ENCODE measurements at places on chromosomes 3 and 15.

DNA sequence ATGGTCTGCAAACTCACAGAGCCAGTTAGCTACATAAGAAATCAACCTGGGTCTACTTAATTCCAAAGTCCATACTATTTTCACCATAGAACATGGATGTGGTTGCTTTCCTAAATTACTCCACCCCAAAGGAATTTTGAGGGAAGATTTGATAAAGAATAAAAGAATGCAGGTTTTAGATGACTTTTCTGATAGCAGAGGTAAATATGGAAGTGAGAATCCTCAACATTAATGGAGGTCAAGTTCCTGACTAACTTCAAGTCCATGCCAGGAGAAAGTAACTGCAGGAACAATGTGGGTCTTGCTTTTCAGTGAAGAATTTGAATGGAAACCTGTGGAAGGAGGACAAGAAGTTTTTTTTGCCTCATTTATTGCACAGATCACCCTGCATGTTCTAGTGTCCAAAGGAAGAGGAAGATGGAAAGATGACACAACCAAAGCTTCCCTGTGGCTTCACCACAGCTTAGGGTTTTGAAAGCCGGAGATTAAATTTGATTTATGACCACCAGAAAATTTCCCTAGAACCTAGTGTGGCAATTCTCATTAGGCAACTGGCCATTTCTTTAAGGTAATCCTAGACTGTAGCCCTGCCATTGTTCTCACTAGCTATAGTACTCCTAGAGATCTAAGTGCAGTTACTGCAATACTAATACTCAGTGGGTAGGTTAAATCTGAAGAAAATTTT, 429.7 kb downstream of the RAP2B start:
- no peak for DNase-seq

DNA sequence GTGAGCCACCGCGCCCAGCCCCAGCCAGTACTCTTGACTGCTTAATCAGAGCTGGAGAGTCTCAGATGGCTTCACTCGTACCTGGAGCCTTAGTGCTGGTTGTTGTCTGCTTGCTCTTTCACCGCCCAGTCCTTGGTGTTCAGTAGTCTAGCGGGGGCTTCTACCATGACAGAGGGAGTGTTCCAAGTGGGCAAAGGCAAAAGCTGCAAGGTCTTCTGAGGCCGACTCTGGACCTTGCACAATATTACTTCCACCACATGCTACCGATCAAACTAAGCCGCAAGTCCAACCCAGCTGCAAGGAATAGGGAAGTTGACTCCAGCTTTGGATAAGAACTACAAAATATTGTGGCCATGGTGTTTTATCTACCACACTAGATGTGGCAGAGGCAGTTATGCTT, 6.6 kb downstream of the PARL start:
- no peak for DNase-seq

GRCh38 chr3:58093574-58094195, 85.5 kb downstream of the FLNB start:
- DNase-seq, result no peak

- no peak for DNase-seq
Measured at GRCh38 chr3:5583920-5584319, 396.4 kb downstream of the EDEM1 start.

GRCh38 chr3:16801223-16801622, 83.5 kb upstream of the PLCL2 start:
- no peak for DNase-seq

- DNase-seq, result no peak
Measured at GRCh38 chr3:154148541-154148940, 27.4 kb downstream of the ARHGEF26 start.

GRCh38 chr3:21750831-21751391, at the start of gene ZNF385D:
Gene ZNF385D, minus strand, starts transcription at chr3:21751210. Its CDS starts 294 bp downstream, at chr3:21750916.
- no peak for DNase-seq

GRCh38 chr3:194163697-194164096, 27.7 kb downstream of the HES1 start:
- DNase-seq, result no peak

DNA sequence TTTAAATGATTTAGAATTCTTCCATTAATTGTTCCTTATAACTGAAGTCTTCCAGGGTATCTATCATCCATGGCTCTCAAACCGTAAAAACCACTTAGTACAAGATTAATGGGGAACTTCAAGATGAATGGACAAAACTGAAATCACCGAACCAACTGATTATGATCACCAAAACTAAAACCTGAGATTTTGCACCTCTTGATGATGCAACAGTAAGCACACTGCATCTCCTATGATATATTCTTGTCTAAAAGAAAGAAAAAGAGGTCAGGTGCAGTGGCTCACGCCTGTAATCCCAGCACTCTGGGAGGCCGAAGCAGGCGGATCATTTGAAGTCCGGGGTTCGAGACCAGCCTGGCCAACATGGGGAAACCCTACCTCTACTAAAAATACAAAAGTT, 3.6 kb upstream of the ISY1 start:
- DNase-seq, result no peak

- no peak for DNase-seq
Measured at GRCh38 chr15:77627581-77627980, 5.1 kb downstream of the LINGO1 start.

DNA sequence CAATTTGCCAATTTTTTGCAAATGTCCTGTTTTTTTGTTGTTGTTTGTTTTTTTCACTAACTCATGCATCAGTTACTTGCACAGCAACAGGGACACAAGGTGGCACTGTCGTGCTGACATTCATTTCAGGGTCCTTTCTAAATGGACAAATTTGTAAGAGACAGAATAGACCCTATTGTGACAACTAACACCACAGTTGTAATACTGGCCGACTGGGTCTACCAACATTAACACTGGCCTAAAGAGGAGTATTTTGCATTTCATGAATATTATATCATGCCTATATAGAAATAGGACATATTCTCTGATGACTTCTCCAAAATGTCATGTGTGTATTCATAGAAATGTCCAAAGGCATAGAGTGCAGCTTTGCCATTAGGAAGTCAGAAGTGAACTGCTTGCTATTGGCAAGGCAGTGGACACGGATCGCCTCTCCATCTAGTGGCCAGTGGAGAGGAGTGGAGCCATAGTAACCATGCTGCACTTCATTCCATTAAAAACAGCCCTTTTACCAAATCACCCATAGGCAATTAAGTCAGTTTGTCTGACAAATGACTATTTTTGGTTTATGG, 54.8 kb downstream of the ZBTB20 start:
- DNase-seq, result peak; percentile 62

GRCh38 chr3:9887480-9887879, 2.9 kb upstream of the JAGN1 start:
- no peak for DNase-seq

DNA sequence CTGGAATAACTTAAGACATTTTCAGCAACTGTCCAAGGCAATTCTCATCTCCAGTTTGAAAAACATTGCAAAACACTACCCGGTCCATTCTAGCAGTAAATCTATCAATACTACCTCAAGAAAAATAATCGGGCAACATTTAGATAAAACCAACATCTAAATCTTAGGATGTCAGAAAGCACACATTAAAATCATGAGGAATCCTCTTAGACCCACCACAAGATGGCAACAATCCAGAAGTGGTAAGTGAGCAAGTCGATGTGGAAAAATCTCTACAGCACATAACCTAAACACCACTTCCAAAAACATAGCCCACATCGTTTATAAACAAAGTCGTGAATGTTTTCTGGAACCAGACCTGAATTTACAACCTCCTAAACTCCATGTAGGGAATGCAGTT, 5.7 kb downstream of the PLCH1 start:
- DNase-seq, result no peak

- no peak for DNase-seq
Measured at GRCh38 chr15:34158355-34158754, 51.5 kb downstream of the KATNBL1 start.

GRCh38 chr15:43270113-43270665, 3.5 kb upstream of the TGM5 start:
- no peak for DNase-seq

- DNase-seq, result no peak
Measured at GRCh38 chr3:140442621-140443020, 235.2 kb upstream of the TRIM42 start.

GRCh38 chr3:143595456-143596077, 252.7 kb downstream of the SLC9A9 start:
- no peak for DNase-seq

GRCh38 chr3:780505-780904, 312.3 kb upstream of the CNTN6 start:
- DNase-seq, result no peak

DNA sequence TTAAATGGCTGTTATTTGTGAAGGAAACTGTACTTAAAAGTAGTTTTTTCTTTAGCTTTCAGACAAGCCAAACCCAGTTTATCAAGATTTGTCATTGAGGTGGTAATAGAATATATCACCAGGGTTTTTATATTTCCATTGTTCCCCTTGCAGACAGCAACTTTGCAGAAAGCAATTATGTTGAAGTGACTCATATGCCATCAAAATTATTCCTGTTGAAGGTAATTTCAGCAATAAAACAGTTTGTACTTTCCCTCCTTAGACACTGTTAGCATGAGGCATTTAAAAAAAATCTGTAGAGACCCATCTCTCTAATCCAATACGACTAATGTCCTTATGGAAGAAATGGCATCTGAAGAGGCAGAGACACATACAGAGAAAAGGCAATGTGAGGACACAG, 219.0 kb downstream of the NFKBIZ start:
- DNase-seq, result no peak

DNA sequence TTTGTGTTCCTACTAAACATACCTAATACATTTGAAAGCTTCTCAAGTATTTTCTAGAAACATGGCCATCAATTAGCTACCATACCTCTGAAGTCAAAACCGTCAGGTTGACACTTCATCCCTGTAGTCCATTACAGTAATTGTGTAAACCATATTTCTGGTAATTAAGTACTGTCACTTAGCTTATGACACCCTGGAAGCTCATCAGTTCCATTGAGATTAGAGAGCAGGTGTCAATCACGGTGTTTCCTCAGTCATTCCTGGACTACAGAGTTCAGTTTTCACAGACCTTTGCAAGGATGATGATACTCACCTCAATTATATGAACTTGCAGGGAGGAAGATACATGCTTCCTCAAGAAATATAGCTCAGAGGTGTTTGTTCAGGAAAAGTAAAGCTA, 552.0 kb downstream of the SI start:
- DNase-seq, result no peak

DNA sequence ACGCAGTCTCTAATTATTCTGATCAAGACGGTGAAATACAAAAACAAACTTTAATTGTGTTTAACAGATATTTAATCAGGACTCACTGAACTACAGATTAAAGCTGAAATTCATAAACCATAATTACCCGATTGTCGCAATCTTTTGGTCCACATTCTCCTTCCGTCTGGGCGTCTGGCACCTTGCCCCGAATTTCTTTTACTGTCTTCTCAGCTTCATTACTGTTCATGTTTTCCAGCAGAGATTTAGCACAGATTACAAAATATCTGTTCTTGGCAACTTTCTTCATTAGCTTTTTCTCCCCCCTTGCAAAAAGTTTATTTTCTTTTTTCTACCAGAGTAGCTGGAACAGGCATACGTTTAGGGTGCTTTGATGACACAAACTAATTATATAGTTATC, 271.4 kb downstream of the TIGIT start:
- DNase-seq, result no peak

DNA sequence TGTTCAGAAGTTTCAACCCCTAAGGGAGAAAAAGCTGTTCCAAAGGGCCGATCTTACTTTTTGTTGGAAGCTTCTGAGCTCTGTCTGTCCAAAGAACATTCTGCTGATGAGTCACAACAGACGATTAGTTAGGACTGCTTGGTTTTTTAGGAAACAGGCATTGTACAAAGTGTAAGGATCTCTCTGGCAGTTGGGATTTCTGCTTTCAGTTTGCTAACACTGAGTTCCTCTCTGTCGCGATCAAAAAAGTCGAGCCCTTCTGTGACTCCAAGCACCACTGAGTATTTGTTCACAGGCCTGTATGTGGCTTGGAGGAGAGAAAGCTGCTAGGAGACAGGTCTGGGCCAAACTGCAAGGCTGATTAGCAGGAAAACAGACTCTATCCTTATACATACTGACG, 91.8 kb upstream of the PFN2 start:
- DNase-seq, result no peak

DNA sequence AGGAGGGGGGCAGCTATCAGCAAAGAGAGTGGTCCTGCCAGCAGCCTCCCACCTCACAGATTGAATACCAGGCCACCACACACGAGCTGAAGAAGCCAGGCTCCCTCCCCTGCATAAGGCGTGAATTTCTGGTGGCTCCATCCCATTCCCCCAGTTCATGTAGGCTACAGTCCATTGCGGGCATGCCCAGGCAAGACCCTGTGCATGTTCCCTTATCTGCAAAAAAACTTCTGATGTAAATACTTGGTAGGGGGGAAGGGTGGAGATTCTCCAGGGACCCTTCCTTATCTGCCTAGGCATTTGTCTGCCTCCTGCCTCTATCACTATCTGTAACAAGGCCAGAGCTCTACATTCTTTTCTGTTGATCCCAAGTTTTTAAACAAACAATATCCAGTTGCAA, 27.6 kb upstream of the UBP1 start:
- no peak for DNase-seq

DNA sequence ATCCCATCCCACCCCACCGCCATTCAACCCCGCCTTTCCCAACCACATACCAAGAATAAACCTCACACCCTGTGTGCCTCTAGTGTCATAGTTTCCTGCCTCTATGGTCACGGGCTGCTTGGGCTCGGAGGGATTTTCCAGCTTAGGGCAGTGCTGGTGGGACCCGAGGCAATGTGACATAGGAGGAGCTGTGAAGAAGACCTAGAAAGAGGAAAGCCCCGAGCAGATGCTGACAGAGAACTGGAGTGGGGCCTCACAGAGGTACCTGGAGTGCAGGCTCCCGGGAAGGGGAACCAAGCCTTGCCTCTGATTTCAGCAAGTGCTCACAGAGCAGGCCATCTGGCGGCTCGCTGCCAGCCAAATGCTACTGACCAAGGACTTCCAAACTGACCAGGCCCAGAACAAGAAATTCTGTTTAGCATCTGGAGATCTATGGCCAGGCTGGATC, 27.5 kb downstream of the BHLHE40 start:
- peak; percentile 84 for DNase-seq

DNA sequence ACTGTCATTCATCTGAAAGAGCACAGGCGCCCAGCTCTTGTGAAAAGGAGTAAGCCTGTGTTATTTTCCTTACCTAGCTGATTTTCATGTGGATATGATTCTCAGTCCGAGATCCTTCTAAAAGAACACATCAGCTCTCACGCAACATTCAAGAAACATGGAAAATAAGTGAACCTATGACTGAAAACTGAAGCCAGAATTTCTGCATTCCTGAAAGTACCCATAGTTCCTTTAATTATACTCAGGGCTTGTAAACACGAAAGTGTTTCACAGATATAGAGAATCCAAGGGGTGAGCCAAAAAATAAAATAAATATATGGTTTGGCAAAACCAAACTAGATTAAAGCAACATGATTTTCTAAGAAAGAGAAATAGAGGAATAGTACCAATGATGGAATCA, 100.8 kb upstream of the CHMP2B start:
- DNase-seq, result no peak

- DNase-seq, result no peak
Measured at GRCh38 chr3:28674212-28674611, 325.6 kb upstream of the AZI2 start.
